Bone marrow (tissue), 2 donors: ENCODE measurements at places on chromosomes 1 and 21.

DNA sequence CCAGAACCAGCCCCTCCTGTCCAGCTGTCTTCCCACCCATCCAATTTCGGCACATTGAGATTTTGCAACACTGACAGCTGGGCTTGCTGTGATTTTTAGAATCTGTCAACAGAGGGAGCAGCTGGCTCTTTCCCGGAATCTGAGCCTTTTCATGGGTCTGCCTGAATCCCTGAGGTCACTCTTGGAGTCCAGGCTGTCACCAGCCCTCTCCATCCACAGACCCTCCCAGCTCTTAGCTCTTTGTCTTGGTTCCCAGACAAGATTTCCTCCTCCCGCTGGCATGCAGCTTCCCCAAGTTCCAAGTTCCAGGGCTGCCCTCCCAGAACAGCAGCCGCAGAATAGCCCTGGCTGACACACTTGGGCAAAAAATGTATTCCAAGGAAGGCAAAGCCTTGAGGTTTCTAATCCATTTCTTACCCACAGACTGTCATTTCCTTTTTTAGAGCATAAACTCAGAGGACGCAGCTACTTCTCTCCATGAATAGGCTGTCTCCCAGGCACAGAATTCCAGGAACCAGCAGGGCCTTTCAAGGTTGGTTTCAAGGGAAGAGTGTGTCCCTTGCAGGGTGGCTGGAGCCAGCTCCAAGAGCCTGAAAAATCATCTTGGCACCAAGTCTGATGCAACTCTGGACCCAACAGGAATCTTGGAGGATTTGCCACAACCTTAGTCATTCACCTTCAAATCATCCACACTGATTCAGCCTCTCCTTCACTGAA, 7.1 kb upstream of the TMEM61 start:
- no peak for DNase-seq

DNA sequence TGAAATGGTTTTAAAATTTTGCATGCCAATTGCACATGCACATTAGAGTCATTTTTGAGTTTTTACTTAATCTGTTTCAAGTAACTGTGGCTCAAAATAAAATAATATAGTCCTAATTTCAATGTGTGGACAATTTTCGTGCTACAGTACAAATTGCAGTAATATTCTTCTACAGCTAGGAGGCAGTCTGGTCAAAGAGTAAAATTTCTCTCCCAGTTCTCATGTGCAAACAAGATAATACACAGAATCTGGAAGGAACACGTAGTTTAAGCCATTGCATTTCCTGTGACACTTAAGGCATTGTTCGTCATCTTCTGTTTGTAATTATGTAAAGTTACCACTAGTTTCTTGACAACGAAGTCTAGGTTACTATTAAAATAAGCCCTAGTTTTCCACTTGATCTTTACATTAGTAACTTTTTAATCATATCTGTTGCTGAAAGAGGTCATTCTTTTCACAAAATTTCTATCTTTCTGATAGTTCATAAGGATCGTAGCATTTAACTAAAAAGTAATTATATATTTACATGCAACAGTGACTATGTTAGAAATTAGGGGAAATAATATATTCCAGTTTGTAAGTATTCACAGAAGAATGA, 28.9 kb downstream of the ODR4 start:
- DNase-seq: no peak

- no peak for DNase-seq
Measured at GRCh38 chr1:206787891-206788290, 15.6 kb upstream of the IL10 start.

DNA sequence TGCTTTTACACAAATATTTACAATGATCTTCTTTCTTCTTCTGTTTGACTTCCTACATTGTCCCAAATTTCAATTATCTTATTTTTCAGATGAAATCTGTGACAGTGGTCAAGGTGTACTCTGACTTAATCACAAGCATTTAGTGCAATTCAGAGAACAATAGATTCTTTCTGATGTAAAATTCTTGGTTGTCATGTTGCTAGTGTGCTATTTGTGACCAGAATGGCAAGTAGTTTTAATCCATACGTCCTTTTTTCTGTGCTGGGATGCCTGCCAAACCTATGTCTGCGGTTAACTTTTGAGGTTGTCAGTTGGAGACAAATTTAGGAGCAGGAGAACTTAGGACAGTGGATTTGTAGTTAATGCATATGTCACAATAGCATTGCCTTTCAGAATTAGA, 31.0 kb downstream of the NCAM2 start:
- peak; percentile 19 for DNase-seq

DNA sequence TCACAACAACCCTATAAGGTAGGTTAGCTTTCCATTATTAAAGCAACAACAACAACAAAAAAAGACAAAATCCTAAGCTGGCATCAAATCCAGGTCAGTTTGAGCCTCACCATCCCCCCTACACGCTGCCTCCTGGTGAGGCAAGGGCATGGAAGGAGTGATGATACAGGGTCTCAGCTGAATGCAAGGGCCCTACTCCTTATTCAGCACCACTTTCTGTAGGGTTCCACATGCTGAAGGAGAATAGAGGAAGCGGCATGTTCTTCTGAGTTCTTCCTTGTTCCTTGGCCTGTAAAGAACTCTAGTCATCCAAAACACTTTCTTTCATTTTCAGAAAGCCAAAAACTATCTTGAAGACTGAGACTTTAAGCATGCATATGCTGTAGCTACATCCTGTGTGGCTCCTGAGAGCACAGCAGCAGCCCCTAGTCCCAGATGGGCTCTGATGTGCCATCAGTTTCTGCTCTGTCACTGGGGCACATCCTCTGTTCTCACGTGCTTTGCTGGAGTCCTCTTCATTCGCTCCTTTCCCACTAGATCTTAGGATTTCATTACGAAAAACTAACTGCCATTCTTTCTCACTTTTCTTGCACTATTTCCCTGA, 6.2 kb downstream of the ILDR2 start:
- DNase-seq: no peak

GRCh38 chr1:193356249-193356648, 169.8 kb upstream of the B3GALT2 start:
- DNase-seq: no peak

- no peak for DNase-seq
Measured at GRCh38 chr1:231808990-231809389, 182.4 kb downstream of the DISC1 start.

DNA sequence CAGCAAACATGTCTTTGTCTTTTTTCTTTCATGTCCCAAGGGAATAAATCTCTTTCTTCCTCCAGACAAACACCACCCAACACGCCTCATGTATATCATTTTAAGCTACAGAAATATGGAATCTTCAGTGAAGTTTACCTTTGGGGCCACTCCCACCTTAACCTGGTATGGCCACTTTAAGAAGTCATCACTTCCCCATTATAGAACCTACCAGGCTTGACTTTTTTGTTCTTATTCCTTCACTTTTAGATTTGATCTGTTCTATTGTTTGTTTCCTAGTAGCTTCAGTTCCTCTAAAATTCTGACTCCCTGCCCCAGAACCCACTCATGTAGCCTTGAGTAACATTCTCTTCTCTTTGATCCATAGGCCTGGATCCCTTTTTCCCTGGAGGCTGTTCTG, 226.3 kb downstream of the HLX start:
- DNase-seq: no peak

DNA sequence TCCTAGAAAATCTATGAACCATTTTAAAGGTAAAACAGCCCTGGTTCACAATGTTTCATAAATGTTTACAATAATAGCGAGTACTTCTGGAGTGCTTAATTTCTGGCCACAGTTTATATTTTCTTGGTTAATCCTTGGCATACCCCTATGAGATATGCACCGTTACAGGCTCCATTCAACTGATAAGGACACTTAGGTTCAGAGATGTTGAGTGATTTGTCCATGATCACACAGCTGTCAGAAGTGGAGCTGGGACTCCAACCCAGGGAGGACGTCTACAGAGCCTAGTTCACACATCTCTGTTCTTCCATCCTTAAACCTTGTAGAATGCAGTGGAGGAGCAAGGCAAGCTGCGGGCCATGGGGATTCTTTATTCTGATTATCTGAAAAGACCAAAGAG, 48.4 kb upstream of the RUNX1 start:
- no peak for DNase-seq

DNA sequence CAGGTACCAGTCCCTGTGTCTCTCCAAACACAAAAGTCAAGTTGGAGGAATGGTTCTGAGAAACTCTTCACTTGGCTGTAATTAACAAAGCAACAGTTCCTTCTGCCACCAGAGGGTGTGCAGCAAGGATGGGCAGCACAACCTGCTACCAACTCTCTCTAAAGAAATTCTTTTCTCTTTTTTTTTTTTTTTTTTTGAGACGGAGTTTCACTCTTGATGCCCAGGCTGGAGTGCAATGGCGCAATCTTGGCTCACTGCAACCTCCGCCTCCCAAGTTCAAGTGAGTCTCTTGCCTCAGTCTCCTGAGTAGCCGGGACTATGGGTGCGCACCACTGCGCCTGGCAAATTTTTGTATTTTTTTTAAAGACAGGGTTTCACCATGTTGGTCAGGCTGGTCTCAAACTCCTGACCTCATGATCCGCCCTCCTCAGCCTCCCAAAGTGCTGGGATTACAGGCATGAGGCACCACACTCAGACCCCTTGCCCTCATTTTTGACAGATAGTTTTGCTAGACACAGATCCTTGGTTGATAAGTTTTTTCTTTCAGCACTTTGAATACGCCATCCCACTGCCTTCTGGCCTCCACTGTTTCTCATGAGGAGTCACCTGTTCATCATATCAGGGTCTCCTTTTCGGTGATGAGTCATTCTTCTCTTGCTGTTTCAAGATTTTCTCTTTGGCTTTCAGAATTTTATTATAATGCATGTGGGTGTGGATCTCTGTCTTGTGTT, 12.1 kb upstream of the DEGS1 start:
- DNase-seq: no peak

- DNase-seq: no peak
Measured at GRCh38 chr1:89953929-89954328, 41.0 kb upstream of the ZNF326 start.

DNA sequence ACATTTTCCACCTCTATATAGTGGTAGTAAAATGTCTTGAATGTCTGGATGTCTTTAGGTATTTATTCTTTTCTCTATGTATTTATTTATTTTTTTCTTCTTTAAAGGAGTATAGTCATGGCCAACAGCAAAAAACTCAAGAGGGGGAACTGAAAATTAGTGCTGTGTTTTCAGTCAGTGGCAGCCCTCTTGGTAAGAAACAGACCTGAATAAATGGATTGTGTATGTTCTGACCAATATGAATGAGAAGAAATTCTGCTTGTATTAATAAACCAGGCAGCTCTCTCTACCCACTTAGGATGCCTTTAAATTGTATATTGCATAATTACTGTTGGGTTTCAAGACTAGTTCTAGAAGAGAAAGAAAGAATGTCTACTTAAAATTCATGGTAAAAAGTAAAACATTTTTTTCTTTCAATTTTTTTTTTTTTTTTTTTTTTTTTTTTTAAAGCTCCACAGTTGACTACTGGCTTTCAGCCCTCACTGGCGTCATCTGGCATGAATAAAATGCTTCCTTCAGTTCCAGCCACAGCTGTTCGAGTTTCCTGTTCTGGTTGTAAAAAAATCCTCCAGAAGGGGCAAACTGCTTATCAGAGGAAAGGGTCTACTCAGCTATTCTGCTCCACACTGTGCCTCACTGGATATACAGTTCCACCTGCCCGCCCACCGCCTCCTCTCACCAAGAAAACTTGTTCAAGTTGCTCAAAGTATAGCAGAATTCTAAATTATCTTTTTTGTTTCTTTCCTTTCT, 101.6 kb downstream of the ZMYM4 start:
- peak; percentile 87 for DNase-seq

- DNase-seq: no peak
Measured at GRCh38 chr1:55526716-55527115, 311.6 kb upstream of the USP24 start.

- no peak for DNase-seq
Measured at GRCh38 chr1:57325117-57325516, 98.7 kb downstream of the DAB1 start.

GRCh38 chr1:16073490-16074119, at the start of gene FAM131C:
Gene FAM131C (minus strand): TSS chr1:16073651. CDS start chr1:16073442, 209 bp downstream.
- DNase-seq: no peak

DNA sequence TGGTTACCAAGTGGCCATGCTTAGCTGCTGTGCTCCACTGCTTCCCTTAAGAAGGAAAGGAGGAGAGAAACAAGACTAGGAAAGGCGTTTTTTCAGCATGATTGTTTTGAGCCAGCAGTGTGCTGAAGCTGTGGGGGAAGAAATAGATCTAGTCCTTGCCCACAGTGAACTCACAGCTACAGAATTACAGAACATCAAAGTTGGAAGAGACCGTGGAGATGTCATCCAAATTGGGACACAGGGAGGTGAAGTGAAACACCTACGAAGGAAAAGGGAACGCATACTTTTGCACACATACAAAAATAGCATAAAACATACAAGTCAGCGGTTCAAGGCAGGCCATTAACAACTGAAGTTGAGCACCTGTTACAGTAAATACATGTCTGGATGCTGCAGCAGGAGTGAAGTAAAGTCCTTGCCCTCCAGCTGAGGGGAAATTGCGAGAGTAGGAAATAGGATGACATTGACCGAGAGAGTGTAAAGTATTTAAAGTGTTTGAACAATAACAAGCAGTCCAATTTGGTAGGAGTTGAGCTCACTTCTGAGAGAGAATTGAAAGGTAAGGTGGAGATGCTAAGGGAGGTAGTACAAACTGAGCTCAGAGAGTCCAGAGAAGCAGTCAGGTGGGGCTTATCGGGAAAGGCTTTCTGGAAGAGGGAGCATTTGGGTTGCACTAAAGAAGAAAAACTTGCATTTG, 55.1 kb downstream of the KIRREL1 start:
- no peak for DNase-seq

DNA sequence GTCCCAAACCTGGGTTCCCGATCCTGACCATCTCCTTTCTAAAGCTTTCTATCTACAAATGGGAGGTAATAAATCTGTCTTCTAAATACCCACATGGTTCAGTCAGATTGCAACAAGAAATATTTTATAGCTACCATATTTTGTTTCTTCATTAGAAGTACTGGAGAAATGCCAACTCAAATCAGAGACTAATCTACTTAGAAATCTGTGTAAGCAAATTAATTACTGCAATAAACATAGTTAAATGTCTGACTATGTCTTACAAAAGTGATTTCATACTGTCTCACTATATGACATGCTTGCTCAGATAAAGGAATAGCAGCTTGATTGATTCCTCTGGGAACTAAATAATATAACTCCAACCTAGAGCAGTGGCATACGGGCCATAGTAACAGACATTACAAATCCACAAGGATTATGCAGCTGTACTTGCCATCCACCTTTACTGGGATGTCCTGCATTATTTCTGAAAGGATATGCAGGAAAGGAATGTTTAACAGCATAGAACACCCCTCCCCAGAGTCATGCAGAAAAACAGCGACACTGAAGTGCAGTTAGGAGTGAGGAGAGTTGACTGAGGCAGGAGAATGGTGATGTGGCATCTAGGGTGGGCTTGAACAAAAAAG, 80.3 kb downstream of the PCNX2 start:
- DNase-seq: no peak

GRCh38 chr21:40128891-40129290, 261.7 kb downstream of the PCP4 start:
- no peak for DNase-seq

GRCh38 chr1:45567911-45568310, 15.9 kb upstream of the NASP start:
- DNase-seq: no peak

- no peak for DNase-seq
Measured at GRCh38 chr1:43591181-43591580, 58.8 kb upstream of the KDM4A start.
